DMS53 (cell line): ENCODE measurements at places on chromosomes 5 and 9.

DNA sequence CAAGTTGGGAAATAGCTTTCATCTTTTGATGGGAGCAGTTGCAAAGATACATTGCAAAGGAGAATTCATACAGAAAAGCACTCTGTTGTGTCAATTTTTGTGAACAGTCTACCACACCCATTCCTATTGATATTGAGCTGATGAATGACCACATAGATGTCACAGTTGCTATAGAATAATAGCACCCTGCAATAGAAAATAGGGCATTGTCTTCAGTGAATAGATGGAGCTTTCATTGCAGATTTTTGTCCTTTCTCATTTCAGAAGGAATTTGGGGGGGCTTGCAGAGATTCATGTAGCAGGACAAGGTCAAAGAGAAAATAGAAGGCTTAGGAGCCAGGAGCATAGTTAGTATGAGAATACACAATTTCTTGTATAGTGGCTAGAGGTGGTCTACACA lies 237.9 kb downstream of the TMEM38B start:
- no peak for DNase-seq

- DNase-seq: no peak
These were observed 207.0 kb upstream of the ACO1 start for GRCh38 chr9:32177396-32177795.

GRCh38 chr9:2260417-2261306 lies 245.5 kb downstream of the SMARCA2 start:
- peak; percentile 24 for DNase-seq

DNA sequence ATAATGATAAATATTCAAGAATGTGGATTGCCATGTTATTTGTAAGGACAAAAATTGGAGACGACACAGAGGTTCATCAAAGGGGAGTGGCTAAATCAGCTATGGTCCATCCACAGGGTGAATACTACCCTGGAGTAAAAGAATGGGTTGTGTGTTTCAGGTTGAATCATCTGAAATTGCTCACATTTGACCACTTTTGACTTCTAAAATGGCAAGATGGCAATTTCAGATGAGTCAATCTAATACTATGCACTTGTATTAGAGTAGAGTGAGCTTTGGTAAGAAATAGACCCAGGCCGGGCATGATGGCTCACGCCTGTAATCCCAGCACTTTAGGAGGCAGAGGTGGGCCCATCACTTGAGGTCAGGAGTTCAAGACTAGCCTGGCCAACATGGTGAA lies 131.8 kb downstream of the GAPVD1 start:
- no peak for DNase-seq

DNA sequence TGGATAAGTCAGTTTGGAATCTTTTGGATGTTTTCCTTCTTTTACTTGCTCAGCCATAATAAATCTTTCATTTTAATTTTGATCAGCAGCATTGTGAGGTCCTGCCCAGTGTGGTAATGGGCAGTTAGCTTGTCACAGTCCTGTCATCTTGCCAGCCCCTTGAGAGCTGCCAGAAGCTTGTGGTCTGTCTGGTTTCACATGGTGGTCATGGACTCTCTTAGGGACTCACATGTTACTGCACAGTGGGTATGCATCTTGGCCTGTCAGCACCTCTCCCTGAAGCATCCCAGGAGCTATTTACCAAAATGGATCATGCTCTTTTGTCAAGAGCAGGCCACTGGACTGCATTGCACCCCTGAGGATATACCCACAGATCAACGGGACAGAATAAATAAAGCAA lies 60.3 kb downstream of the DAPK1 start:
- no peak for DNase-seq

- DNase-seq: no peak
These were observed 2.3 kb downstream of the MAN2A1 start for GRCh38 chr5:109691996-109692395.

GRCh38 chr5:59487772-59488729 lies 405.5 kb downstream of the PDE4D start:
- peak; percentile 21 for DNase-seq

DNA sequence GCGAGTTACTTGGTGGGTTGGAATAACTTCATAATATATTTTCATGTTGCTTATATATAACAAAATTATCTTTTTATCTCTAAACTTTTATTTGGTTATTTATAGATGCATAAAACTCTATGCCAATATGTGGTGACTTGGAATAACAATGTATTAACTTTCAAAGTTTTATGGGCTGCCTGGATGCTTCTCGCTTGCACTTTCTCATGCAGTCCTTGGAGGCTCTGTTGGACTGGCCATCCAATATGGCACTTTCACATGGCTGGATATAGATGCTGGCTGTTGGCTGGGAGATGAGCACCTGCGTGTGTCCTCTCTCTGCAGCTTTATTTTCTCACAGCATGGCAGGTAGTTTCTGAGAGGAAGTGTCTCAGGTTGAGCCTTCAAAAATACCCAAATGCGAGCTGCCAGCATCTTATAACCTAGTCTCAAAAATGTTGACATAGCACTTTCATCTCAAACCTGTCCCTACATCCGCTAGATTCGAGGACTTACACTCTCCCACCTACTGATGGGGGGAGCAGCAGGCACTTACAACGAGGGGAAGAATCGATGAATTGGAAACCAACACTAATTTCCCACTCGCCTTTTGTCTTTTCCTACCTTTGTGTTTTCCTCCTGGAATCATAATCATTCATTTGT lies 48.3 kb upstream of the SMARCA2 start:
- no peak for DNase-seq

DNA sequence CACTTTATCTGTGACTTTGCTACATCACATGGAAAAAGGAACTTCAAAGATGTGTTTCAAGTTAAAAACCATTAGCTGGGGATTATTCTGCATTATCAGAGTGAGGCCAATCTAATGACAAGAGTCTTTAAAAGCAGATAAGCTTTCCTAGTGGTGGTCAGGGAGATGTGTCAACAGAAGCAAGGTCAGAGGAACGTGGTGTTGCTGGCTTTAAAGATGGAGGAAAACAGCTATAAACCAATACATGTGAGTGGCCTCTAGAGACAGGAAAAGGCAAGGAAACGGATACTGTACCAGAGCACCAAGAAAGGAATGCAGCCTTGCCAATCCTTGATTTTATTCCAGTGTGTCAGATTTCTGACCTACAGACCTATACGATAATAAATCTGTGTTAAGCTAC lies 204.2 kb downstream of the TAF11L14 start:
- DNase-seq: no peak

DNA sequence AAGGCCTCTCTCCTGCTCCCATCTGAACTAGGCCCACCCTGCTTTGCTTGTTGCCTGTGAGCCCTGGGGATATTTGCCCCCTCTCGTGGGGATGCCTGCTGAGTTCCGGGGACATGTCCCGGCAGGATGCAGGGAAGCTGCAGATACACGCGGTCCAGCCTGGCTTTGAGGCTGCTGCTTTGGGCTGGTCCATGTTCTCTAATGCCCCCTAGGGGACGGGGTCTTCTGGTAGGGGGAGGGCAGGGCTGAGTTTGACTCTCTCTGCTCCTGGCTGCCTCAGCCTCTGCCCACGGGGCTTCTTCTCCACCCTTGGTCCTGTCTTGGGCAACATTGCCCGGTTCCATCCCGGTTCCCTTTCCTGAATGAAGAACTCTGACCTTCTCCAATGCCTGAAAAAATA lies 84.9 kb upstream of the ASS1 start:
- no peak for DNase-seq

- DNase-seq: no peak
These were observed 491.2 kb upstream of the SEMA6A start for GRCh38 chr5:117065800-117066199.

GRCh38 chr9:90872835-90873294 lies 71.2 kb downstream of the SYK start:
- DNase-seq: peak; percentile 97

- peak; percentile 82 for DNase-seq
These were observed 43.3 kb upstream of the RASEF start for GRCh38 chr9:83106263-83106662.

- DNase-seq: peak; percentile 63
These were observed 665 bp downstream of the ASS1 start for GRCh38 chr9:130445268-130445983.

GRCh38 chr5:111254613-111255012 lies 30.4 kb downstream of the CAMK4 start:
- DNase-seq: peak; percentile 12

DNA sequence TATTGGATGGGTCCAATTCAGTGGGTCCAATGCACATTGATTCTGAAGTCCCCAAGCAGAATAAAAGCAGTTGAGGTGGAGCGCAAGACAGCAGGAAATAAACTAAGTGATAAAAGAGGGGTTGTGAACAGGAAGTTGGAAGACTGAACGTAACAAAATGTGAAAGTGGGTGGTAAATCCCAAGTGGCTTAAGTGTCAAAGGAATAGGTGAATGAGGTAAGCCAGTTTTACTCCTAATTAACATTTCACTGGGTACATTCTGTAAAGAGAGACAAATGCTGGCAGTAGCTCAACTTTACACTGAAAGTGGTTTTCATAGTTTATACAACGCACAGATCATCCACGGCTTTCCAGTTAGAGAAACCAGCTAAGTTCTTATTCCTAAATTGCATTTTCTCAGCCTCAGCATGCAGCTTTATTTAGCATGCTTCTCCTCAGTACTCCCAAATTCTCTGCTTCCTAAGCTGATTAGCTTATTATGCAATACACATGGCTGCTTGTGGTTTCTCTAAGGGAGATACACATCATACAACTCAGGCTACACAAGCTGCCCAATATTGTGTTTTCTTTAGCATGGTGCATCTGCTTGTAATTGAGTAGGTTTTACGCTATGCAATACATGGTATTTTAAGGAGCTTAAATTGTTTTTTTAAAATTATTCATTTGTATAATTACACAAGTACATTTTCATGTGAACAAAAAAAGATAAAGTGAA lies 34.2 kb upstream of the HSD17B4 start:
- no peak for DNase-seq

DNA sequence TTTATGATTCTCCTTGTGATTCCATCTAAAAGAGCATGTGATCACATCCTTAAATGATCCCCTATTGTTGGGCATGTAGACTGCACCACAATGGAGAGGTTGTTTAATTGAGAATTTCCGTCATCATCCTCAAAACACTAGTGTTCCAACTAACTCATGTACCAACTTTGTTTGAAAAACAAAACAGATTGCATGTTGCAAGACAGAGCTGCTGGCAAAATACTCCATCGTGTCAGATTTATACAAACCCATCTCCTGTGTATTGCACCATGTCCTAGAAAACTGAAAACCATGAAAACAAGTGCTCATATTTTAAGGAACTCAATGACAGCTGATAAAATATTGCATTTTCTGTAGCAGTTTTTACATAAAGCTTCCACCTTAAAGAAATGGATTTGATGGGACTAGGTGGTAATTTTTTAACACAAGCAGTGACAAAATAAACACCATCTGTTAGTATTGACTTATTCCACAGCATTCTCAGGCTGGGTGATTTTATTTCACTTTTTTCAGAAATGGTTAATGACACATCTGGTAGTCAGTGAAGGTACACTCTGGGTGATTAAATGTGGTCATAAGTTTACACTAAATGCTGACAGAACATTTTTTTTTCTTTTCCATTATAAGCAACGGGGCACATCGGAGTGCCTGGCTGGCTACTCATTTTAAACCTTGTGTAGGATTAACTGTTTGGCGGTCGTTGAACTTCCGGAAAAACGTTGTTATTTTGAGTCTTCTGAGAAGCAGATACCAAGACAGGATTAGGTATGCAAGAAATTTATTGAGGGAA lies 602.9 kb upstream of the WWC1 start:
- DNase-seq: no peak

GRCh38 chr9:93126825-93127368 lies 7.2 kb downstream of the NINJ1 start:
- DNase-seq: no peak

DNA sequence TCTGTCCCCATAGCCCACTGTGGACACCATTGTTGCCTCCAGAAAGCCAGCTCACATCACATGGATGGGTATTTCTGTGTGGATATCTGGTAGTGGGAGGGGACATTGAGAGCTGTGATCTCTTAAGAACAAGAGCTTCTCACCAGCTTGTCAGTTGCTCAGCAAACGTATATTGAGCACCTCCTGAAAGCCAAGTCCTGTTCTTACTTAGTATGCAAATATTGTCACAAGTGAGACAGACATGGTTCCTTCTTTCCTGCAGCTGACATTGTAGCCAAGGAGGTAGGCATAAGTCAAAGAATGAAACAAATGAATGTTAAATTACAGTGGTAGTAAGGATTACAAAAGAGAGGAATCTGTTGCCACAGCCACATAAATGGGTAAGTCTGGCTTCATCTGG lies 3.8 kb downstream of the TCOF1 start:
- DNase-seq: no peak

GRCh38 chr5:35430381-35431162 lies 187.1 kb upstream of the SPEF2 start:
- peak; percentile 23 for DNase-seq
